Mucosa of descending colon (tissue), 3 donors: ENCODE measurements at places on chromosomes 4 and X. TPM values are rescaled to one million over a fixed set of nuclear protein-coding genes. Genes with fewer than 3 reads are reported as not detected.

RS1 gene
- not detected for total RNA-seq

TCEAL6 gene
- total RNA-seq: not detected

GAGE12J gene
- not detected for total RNA-seq

TMSB15A gene
- total RNA-seq: not detected

XAGE1A gene
- total RNA-seq: not detected

PIR gene
- total RNA-seq: 9.7 TPM

XPNPEP2 gene
- total RNA-seq: 11.3 TPM

BTC gene
- total RNA-seq: 20.6 TPM

ALG13 gene
- 41.6 TPM for total RNA-seq

CCDC160 gene
- total RNA-seq: 0.22 TPM

ADGRA3 gene
- 73.6 TPM for total RNA-seq

RTL3 gene
- total RNA-seq: not detected

TRIM2 gene
- total RNA-seq: 167 TPM

SLC4A4 gene
- 165 TPM for total RNA-seq

TBC1D8B gene
- total RNA-seq: 11.5 TPM

PPEF1 gene
- not detected for total RNA-seq

NOCT gene
- total RNA-seq: 10.1 TPM

HS6ST2 gene
- total RNA-seq: 0.38 TPM

FAM47E gene
- total RNA-seq: 6.1 TPM

PFKFB1 gene
- not detected for total RNA-seq

LRP2BP gene
- 0.35 TPM for total RNA-seq

DNAAF6 gene
- not detected for total RNA-seq

RASGEF1B gene
- 13.6 TPM for total RNA-seq

SLC6A14 gene
- total RNA-seq: 0.17 TPM

ASMT gene
- 0.35 TPM for total RNA-seq

MGAT4D gene
- not detected for total RNA-seq

STBD1 gene
- total RNA-seq: 11.9 TPM

TCEAL1 gene
- 7.2 TPM for total RNA-seq

MAGEA1 gene
- not detected for total RNA-seq

FGF16 gene
- 0.28 TPM for total RNA-seq

TMEM271 gene
- not detected for total RNA-seq

HSFX3 gene
- not detected for total RNA-seq

F8A2 gene
- not detected for total RNA-seq

NHS gene
- 11.7 TPM for total RNA-seq

MTCP1 gene
- 22.3 TPM for total RNA-seq

NCBP2L gene
- total RNA-seq: not detected

CSAG2 gene
- not detected for total RNA-seq

MAP7D2 gene
- total RNA-seq: 1.2 TPM

NLGN3 gene
- 0.46 TPM for total RNA-seq

NLGN4X gene
- 1.1 TPM for total RNA-seq

PTTG2 gene
- total RNA-seq: not detected

NSD2 gene
- total RNA-seq: 82.8 TPM

AVPR2 gene
- total RNA-seq: 0.54 TPM

MAGEB2 gene
- not detected for total RNA-seq

PRR32 gene
- total RNA-seq: not detected

HAND2 gene
- total RNA-seq: 3.3 TPM

NAP1L5 gene
- 1.7 TPM for total RNA-seq

DGKK gene
- total RNA-seq: not detected

CRLF2 gene
- 0.31 TPM for total RNA-seq

ZNF141 gene
- total RNA-seq: 21.1 TPM
